ENCODE measurements at places on chromosomes 6 and 20.

DNA sequence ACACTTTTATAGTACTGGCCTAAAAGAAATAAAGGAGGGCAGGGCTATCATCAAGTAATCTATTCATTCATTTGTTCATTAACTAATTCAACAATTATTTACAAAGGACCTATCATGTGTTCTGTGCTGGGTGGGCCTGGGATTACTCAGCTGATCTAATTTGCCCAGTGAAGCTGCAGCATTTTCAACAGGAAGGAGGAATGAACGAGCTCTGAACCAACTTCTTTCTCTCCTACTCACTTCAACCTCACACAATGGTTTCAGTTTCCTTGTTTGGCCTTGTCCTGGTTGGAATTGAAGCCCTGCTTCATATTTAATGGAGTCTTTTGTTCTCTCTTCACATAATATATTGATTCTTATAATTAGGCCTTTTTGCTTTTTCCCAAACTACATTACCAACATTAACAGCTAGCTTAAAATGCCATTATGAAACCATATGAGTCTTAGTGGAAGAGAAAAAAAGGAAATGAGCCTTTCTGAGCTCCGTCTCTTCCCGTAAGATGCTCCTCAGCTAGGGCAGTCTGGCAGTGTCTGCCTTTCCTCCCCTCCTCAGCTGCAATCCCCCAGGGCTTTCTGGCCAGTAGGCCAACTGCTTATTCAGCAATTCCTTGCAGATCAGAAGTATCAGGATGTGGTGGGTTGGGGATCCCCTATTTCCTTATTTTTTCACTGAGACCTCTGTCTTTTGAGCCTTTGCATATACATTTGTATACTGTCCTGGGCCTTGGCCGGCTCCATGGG lies 79.4 kb upstream of the NRN1 start:
- DNase-seq, result no peak

DNA sequence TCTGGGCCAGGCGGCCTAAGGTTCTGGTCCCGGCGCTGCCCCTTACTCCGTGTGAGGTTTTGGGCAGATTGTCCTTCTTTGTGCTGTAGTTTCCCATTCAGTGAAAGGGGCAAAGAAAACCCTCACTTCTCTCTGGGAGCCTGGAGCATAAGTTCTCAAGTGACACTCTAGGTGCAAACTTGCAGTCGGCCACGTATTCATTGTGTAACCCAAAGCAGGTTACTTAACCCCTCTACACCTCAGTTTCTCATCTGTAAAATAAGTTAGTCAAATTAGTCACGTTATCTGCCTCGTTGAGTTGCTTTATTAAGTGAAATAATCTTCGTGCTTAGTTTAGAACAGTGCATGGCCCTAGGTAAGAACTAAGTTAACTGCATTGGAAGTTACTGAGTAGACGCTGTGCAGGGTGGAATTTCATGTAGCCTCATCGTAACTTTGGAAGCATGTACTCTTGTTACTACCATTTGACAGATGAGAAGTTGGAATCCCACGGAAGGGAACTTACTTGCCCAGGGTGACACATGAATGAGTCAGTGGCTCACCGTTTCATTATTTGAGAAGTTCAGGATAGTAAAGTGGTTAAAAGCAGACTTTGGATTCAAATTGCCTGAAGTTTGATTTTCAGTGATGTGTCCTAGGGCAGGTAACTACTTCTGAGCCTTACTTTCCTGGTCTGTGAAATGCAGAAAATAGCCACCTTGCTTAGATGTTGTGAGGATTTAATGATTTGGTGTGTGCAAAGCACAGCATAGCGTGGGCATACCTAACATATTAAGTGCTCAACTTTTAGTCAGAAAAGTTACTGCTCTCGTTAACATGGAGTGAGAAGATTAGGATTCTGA lies 556 bp upstream of the MROH8 start:
- DNase-seq, result no peak

DNA sequence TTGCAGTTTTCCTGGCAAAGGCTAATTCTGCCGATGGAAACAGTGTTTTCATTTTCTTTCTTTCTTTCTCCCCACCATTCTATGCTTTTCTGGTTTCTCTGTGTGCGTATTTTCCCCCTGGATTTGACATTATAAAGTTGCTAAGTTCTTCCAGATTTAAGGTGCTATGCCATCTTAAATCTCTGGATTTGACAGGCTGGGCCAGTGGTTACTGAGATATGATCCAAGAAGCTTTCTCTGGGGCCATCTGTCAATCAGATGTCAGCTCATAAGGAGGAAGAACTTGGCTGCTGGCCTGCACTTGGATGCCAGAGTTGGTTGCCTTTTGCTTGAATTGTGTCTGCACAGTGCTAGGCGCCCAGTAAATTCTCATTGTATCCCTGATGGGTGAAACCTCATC lies 39.7 kb downstream of the SLC2A10 start:
- no peak for DNase-seq

- DNase-seq, result no peak
These were observed 193.9 kb downstream of the DLL1 start for GRCh38 chr6:170096803-170097504.

- DNase-seq, result no peak
These were observed 55.0 kb downstream of the PROKR2 start for GRCh38 chr20:5261763-5262162.

GRCh38 chr20:48892891-48893290 lies 28.6 kb upstream of the ARFGEF2 start:
- no peak for DNase-seq

DNA sequence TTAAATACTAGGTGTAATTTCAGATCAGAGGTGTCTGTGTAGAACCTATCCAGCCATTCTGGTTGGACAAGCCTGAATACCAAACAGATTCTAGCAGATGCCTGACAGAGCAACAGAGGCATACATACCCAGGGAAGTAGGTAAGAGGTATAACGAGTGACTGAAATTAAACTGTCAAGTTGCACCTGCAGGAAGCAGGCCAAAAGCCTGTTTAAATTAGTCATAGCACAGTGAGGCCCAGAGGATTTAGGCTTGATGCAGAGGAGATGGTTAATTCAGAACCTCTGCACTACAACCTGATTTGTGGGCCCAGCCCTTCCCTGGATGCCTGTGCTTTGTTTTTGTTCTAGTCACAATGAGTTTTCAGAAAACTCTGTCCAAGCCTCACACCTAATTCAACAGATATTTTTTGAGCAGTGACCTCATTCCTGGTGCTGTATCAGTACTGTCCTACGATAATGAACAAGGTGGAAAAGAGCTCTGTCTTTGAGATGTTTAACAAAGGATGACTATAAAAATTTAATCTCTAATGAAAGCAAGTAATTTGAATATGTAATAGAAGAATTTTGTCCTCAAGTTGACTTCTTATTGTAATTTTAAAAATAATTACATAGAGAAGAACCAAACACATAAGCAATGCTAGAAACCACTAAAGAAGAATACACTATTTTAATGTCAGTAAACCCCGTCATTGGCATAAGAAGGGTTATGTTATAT lies 31.7 kb downstream of the C6orf58 start:
- no peak for DNase-seq

- no peak for DNase-seq
These were observed 10.5 kb downstream of the STMN3 start for GRCh38 chr20:63642527-63643247.

DNA sequence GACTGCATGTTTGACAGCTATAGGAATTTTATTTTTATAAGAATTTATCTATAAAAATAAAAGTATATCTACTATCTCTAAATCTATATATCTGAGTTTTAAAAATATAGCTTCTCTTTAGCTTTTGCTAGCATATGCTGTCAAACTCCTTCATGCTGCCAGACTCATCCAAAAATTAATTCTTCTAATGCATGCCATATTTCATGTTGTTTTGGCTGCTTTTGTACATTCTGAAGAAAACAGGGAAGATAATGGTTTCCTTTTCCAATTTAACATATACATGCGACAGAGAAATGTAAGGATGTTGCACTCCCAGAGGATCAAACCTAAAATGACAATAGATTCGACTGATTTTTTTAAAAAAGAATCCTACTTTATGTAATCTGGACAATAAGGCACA lies 577.2 kb upstream of the FLRT3 start:
- DNase-seq, result no peak

DNA sequence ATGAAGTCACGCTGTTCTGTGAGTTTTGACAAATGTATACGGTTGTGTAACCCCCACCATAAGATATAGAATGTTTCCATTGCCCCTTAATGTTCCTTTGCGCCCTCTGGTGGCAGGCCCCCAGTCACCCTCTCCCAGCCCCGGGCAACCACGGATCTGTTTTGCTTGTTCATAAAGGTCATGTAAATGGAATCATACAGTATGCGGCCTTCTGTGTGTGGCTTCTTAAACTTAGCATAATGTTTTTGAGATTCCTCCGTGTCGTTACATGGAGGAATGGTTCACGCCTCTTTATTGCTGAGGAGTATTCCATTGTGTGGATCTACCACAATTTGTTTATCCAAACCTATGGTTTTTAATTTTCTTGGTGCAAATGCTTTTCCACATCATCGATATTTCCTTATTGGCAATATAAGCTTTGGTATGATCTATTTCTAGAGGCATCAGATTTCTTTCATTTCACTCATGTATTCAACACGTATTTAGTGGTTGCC lies 28.4 kb downstream of the LYRM2 start:
- peak; percentile 3 for DNase-seq

- no peak for DNase-seq
These were observed 72.0 kb upstream of the GCM1 start for GRCh38 chr6:53220605-53221004.

All from nucleus accumbens (tissue), 56 donors.